ENCODE measurements at places on chromosomes 6 and 20.

DNA sequence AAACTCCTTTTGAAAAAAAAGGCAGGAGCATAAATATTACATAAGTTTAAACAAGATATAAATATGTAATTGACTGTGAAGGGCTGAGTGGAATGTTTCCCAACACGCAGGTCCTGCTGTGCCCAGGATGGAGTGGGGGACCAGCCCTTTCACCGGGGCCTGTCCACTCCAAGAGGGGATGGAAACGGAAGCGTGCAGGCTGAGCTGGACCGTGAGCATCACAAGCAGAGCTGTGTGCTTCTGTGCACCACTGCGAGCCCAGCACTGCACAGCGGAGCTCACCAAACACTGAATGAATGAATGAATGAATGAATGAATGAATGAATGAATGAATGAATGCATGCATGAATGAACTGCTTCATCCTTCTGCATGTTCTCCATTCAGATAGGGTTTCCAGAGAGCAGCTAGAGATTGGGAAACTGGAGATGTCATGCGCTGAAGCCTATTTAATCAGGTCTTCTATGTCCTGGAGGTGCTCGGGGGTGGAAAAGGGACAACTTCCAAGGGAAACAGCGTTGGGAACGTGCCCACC is 157.7 kb downstream of the ANKRD60 start:
- no peak for DNase-seq

DNA sequence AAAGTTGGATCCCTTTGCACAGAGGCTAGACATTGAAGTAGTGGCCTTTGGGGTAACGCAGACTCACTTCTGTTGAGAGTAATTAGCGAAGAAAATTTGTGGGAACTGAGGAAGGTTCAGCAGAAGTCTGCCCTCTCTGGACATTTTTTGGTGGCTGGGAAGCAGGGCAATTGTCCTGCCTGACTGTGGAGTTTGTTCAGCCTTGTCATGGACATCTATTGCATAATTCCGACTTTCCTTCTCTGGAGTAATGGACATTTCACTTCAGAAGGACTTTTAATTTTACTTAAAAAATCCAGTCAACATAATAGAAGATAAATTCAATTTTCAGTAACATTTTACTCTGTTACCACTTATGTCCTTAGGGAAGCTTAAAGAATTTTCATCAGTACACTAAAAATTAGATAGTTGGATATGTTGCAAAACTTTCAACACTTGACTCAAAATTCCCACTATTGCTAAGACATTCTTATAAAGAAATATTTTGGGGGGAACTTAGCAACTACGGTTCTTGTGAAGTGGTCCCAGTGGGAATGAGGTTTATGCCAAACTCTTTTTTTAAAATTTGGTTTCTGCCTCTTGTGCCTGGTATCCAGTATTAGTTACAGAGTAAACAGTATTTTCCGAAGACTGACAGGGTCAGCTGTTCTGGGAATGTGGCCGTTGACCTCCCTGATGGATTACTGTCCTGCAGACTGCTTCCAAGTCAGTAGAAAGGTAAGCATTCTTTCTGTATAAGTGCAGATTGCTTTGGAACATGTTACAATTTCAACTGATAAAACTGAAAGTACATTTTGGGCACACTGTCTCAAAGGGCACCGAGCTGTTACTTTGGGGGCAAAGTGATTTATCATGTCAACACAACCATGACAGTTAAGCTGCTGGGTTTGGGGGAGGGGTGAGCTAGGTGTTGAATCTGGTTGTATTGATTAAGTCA is 100.6 kb upstream of the MLIP start:
- DNase-seq: peak; percentile 55

DNA sequence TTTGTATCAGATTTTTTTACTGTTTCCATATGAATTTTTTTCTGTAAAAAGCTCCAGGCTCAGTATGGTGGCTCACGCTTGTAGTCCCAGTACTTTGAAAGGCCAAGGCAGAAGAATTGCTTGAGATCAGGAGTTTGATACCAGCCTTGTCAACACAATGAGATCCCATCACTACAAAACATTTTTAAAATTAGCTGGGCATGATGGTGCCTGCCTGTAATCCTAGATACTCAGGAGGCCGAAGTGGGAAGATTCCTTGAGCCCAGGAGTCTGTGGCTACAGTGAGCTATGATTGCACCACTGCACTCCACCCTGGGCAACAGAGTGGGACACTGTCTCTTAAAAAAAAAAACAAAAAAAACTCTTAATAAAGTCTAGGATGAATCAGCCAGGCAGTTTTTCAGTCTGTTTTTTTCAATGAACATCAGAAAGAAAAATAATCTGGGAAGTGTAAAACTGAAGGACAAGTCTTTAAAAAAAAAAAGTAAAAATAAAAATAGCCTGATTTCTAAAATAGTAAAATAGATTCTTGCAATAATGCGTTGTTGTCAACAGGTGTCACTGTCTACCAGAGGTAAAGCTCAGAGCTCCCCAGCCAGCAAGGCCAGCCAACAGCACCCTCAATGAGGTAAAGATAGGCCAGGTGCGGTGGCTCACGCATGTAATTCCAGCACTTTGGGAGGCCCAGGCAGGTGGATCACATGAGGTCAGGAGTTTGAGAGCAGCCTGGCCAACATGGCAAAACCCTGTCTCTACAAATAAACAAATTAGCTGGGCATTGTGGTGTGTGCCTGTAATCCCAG is 9.3 kb upstream of the ATG5 start:
- DNase-seq: peak; percentile 48

DNA sequence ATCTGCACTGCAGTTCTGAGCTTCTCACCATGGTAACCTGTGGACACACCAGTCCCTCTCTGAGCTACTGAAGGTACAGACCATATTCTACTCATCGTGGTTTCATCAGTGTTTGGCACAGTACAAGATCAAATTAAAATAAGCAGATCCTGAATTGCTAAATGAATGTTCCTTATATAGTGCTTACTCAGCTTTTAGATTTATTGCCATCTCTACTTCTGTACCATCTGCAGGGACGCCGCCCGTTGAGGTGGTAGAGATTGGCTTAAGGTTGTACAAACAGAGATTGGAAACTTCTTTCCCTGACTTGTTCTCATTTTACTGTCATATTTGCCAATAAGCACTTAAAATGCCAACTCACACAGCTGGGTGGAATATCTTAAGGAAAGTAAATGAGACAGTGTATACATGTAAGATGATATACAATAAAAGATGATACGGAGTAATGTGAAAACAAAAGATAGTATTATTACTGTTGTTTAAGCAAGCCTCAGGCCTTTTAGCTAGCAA is 223.4 kb upstream of the FOXQ1 start:
- DNase-seq: no peak

DNA sequence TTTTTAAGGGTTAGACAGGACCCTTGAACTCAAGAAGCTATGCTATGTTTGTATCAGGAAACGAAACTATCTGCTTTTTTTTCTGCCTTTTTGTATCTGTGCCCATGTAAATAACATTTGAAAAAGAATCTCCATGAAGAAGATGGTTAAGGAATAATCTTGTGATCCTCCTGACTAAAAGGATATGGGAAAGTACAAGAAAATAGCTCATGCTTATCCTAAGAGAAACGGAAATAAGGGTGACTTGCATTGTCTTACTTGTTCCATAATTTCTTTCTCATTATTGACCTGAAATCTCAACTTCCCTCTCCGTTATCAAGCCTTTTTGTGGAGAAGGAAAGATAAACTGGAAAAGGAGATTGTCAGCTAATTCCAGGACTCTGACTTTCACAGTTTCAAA is 5.9 kb upstream of the CFAP206 start:
- DNase-seq: no peak

- peak; percentile 49 for DNase-seq
Observed at GRCh38 chr6:13457577-13457976, 29.8 kb downstream of the GFOD1 start.

DNA sequence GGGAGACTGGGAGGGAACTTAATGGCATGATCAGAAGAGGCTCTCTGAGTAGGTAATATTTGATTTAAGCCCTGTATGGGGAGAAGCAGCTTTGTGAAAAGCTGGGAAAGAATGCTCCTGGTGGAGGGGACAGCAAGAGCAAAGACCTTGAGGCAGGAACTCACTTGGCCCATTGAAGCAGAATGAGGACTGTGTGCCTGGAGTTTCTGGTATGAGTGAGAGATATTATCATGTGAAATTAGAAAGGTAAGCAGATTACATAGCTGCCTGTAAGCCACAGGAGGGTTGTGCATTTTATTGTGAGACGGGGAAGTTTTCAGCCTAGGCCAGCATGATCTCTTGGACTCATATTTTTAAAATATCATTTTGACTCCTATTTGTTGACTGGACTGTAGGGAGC is 502.1 kb downstream of the DHX35 start:
- no peak for DNase-seq

- no peak for DNase-seq
Observed at GRCh38 chr6:144932621-144933020, 647.5 kb downstream of the UTRN start.

DNA sequence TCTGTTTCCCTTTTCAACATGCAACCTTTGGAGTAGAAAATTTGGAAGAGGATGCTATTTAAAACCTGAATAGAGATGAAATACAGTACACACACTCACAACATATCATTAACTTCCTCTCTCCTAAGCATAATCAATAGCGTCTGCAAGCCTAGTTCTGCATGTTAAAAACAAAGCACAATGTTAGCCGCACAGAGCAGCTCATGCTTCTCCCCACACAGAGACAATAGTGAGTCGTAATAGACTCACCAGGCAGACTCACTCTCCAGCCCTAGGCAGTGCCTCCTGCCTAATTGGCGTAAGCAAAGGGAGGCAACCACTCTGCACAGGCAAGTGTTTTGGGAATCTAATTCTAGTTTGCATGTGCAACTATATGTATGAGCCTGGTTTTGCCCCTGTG is 45.8 kb upstream of the ARID1B start:
- DNase-seq: peak; percentile 58

DNA sequence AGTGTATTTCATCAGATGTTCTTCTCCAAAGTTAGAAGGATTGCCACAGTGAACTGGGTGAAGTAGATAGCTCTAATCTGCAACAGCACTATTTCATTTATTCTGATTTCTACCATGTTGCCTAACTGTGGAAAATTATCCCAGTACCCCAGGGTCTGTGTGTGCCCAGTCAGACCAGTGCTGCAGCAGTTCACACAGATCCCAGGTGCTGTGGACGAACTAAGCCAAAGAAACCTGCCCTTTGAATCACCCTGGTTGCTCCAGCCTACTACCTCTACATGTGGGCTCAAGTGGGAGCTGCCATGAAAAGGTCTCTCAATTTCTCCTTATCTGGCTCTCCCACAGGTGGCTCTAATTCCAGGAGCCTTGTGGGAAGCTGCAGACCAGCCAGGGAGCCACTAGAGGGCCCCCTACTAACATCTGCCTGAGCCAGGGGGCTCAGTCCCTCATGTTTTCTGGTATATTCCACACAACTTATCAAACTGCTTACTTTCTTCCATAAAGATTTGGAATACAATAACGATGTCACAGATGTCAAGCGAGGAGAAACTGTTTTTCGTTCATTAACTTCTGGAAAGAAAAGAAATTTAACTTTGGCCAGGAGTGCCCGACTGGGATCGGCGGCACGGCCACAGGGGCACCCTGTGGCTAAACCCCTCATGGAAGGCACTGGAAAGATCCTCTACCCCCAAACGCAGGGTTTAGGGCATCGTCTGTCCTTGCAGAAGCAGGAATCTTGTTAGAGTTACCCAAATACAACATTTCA is 31.6 kb upstream of the LY86 start:
- DNase-seq: peak; percentile 25

DNA sequence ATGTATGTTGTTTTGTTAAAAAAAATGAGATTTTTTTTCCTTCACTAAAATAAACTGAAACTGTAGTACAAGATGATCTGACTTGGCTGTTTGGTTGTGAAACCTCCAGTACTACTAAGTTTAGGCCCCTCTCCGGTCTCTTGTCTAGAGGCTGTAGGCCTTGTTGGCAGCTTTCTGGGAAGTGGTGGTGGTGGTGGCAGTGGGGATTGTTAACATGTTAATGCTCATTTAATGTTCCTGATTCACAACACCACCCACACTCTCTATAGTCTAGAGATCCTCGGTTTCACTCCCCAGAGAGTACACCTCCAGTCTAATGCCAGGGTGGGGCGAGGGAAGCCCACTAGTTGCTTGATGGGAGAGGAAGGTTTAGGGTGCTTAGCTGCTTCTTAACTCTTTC is 24.1 kb downstream of the STK4 start:
- no peak for DNase-seq

- no peak for DNase-seq
Observed at GRCh38 chr6:63824722-63825121, 189.1 kb downstream of the PHF3 start.

- peak; percentile 71 for DNase-seq
Observed at GRCh38 chr6:2021713-2022125, 223.7 kb downstream of the GMDS start.

GRCh38 chr6:101393829-101394251 is 332 bp downstream of the GRIK2 start:
- peak; percentile 26 for DNase-seq

GRCh38 chr6:11921017-11921438 is 91.1 kb upstream of the HIVEP1 start:
- peak; percentile 92 for DNase-seq

GRCh38 chr20:40080041-40080652 is 608.9 kb downstream of the MAFB start:
- no peak for DNase-seq

- no peak for DNase-seq
Observed at GRCh38 chr6:133326584-133326983, 85.4 kb downstream of the EYA4 start.

DNA sequence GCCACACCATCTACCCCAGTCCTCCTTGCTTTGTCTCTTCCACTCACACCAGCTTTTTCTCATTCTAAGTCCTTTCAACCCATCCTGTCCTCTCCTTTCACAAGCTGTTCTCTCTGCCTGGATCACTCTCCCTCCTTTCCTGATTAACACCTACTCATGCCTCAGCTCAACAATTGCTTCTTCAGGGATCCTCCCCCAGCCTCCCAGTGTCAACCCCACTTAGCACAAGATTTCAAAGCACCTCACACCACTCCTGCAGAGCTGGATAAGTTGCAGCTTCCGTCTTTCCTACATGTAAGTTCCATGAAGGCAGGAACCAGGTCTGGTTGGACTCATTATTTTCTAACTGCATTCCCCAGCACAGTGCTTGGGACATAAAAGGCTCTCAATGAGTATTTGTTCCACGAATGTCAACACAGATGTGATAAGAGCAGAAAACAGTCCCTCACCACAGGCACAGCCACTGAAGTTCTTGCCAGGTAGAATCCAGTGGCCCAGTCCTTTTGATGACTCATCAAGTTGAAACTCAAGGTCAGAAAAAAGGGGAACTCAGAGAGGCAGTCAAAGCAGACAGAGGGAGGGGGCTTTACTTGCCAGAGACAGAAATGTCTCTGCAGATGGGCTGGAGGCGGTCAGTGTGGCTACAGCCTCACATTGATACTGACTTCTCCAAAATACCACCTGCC is 193.4 kb upstream of the PRDM1 start:
- DNase-seq: no peak

DNA sequence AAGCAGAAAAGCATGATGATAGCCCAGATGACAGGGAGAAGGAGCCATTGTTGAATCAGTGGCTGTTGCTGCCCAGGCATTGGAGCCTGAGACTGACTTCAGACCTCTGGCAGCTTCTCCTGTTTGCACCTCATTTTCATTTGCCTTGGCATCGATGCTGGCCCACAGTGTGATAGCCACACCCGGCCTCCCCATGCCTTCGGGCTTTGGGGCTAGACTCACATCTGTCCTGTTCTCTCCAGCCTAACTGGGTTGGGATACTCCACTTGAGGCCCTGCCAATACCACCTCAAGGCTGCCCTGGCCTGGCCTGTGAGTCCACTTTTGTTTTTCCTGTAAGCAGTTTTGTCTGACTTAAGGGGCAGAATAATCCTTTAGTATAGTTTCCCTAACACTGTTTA is 140.4 kb downstream of the UST start:
- DNase-seq: no peak

All from fibroblast of upper back skin (primary cell).